Activated CD8-positive, alpha-beta memory T cell treated with anti-CD3 and anti-CD28 coated beads, Interleukin-2, amount 50 U/mL, for 48 hours (primary cell): ENCODE measurements at places on chromosomes 3 and 15.

DNA sequence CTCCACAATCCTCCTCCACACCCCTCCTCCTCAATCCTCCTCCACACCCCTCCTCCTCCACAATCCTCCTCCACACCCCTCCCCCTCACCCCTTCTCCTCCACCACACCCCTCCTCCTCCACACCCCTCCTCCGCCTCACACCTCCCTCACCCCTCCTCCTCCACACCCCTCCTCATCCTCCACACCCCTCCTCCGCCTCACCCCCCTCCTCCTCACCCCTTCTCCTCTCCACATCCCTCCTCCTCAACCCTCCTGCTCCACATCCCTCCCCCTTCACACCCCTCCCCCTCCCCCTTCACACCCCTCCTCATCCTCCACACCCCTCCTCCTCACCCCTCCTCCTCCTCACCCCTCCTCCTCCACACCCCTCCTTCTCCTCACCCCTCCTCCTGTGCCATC is 69.8 kb upstream of the BLM start:
- DNase-seq, result no peak

GRCh38 chr15:67836134-67836455 is 3.8 kb downstream of the RNU6-1 start:
- DNase-seq, result no peak

DNA sequence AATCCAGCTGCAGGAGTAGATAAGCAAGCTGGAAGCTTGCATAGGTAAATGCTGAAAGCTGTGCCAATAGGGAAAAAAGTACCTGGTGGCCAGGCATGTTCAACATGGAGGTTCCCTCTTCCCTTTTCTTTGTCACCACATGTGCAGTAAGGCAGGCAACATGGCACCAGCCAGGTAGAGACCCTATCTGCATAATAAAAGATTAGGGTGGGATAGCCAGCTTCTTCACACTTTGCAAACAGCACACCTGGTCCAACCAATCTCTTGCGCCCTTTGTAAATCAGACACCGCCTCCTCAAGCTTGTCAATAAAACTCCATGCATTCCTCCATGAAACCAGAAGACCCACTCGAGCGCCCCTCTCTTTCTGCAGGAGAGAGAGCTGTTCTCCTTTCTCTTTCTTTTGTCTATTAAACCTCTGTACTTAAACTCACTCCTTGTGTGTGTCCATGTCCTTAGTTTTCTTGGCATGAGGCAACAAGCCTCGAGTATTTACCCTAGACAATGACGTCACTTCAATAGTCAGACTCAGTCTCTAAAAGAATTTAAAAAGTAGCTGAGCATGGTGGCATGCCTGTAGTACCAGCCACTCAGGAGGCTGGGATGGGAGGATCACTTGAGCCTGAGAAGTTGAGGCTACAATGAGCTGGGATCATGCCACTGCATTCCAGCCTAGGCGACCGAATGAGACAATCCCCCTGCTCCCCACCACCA is 256.3 kb downstream of the SCAPER start:
- no peak for DNase-seq

- DNase-seq, result no peak
These were observed 30.8 kb downstream of the SH3GL3 start for GRCh38 chr15:83477808-83478537.
